ENCODE measurements at places on chromosomes 16 and 17. TPM values are rescaled to one million over a fixed set of nuclear protein-coding genes. Genes with fewer than 3 reads are reported as not detected.

DNA sequence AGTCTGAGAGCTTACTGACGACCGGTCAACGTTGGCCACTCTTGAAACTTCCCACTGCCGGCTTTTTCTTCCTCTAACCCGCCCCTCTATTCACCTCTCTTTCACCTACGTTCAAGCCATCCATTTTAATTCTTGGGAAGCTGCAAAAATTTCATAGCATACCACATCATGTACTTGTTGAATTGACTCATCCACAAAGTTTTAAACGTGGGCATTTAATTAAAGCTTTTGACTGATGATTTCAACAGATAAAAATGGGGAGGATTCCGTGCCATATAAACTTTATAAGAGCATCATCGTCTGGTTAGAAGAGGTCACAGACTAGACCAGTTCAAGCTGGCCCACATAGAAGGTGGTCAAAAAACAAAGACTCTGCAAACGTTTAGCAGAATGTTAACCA is 22.5 kb downstream of the VPS53 start:
- DNase-seq, result no peak

DNA sequence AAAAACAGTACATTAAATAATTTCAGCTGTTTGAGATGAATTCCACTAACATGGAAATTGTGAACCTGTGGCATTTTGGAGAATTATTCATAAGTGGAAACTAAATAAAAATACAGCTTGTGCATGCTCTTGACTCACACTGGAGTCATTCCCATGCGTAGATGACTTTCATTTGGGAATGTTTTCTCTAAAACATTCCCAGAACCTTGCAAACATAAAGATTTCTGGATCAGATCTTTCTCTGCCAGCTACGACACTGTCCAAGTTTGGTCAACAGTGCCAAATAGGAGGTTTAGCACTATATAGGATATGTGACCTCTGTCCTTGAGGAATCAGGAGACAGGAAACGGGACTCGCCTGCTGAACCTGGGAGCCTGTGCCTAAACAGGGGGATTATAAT is 400.9 kb downstream of the SLC39A11 start:
- DNase-seq, result no peak

DNA sequence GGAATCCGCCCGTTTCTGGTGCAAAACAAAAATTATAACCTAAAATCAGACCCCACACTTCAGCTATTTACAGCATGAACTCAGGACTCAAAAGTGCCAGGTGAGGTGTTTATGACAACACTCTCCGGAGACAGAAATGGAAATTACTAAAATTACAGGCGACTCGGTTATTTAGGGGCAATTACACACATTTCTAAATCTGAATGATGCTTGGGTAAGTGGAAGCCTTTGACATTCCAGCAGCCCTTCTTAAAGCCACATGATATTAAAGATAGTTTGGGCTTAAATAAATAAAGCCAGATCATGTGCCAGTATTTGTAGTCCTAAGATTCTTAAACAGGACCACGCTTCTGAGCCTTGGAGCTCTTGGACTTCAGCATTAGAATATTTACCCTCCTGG is 36.7 kb upstream of the PMP22 start:
- no peak for DNase-seq

GRCh38 chr17:83046448-83047181 is 32.8 kb upstream of the METRNL start:
- no peak for DNase-seq

CLDN9 gene
- total RNA-seq, result not detected

DNA sequence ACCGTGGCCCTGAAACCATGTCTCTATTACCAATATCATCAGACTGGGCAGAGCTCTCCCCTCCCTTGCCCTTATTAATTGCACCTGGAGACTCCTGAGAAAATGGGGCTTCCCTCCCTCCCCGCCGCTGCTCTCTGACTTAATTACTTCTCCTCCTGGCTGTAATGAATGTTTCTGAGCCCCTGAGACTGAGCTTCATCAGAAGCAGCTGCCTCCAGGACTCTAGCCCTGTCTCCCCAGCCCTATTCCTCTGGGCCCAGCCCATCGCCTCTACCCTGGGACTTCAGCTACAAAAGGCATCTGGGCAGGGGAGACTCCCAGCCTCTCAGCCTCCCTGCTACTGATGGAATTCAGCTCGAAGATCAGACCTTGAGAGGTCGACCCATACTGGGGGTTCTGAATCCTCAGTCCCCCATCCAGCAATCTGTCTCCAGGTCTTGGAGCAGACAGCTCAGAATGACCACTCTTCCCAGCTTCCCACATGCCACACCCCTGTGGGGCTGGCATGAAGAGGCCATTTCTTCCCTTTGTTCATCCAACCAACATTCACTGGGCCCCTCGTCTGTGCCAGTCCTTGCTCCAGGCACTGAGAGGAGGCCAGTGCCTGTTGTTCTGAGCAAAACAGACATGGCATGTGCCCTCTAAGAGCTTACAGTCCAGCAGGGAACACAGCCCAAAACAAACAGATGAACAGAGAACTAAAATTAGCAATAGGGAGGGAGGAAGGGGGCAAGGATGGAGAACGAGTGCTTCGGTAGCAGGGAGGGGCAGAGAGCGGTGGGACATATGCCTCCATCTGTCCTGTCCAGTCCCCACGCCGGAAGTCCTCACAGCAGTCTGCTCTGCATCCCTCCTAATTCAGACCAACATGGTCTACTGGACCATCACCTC is 17.0 kb upstream of the NAGS start:
- no peak for DNase-seq

IGF2BP1 gene
- total RNA-seq, result not detected
